ENCODE measurements at places on chromosomes 6 and 20. TPM values are rescaled to one million over a fixed set of nuclear protein-coding genes. Genes with fewer than 3 reads are reported as not detected.

DNA sequence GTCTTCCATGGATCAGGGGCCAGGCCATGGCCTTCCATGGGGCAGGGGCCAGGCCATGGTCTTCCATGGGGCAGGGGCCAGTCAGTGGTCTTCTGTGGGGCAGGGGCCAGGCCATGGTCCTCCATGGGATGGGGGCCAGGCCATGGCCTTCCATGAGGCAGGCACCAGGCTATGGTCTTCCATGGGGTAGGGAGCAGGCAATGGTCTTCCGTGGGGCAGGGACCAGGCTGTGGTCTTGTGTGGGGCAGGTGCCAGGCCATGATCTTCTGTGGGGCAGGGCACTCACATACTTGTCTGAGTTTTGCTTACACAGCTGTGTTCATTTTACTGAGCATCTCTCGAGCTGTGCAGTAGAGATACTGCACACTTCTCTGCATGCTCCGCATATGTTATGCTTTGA is 57.3 kb upstream of the THBS2 start:
- H3K4me1 ChIP-seq = no peaks in the 10 kb centered on the region
- H3K36me3 ChIP-seq = no peaks in the 10 kb centered on the region
- no peak for DNase-seq
- H3K27ac ChIP-seq = no peak overlapping the region

GRCh38 chr6:159826968-159827647 is 27.0 kb downstream of the PNLDC1 start:
- no peaks in the 10 kb centered on the region for H3K36me3 ChIP-seq
- H3K27ac ChIP-seq = no peak overlapping the region
- no peaks in the 10 kb centered on the region for H3K4me1 ChIP-seq

DNA sequence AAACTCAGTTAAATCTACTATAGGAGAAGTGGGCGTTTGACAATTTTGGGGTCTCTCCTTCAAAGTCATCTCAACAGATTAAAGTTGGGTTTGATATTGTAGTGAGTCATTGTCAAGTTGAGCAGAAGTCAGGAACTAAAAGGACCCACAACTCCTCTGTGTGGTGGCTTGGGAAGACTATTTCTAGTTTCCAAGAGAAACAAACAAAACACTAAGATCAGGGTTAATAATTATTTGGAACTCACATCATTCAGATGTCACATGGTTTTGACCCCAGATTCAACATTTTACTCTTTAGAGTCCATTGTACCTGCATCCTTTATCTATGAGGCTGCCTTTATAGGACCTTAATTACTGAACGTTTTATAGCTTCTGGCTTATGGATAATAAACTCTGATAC is 45.3 kb upstream of the TINAG start:
- no peaks in the 10 kb centered on the region for H3K36me3 ChIP-seq
- H3K27ac ChIP-seq = no peak overlapping the region
- no peak overlapping the region for H3K4me3 ChIP-seq
- H3K27me3 ChIP-seq = no peaks in the 10 kb centered on the region

SPTLC3 gene
- 5.2 TPM for total RNA-seq

- H3K4me1 ChIP-seq = no peaks in the 10 kb centered on the region
- no peaks in the 10 kb centered on the region for H3K27me3 ChIP-seq
- no peak for DNase-seq
- H3K36me3 ChIP-seq = no peaks in the 10 kb centered on the region
- no peak overlapping the region for H3K27ac ChIP-seq
Observed at GRCh38 chr6:130946076-130946475, 117.0 kb downstream of the EPB41L2 start.

SCGN gene
- total RNA-seq = 2.6 TPM

DNA sequence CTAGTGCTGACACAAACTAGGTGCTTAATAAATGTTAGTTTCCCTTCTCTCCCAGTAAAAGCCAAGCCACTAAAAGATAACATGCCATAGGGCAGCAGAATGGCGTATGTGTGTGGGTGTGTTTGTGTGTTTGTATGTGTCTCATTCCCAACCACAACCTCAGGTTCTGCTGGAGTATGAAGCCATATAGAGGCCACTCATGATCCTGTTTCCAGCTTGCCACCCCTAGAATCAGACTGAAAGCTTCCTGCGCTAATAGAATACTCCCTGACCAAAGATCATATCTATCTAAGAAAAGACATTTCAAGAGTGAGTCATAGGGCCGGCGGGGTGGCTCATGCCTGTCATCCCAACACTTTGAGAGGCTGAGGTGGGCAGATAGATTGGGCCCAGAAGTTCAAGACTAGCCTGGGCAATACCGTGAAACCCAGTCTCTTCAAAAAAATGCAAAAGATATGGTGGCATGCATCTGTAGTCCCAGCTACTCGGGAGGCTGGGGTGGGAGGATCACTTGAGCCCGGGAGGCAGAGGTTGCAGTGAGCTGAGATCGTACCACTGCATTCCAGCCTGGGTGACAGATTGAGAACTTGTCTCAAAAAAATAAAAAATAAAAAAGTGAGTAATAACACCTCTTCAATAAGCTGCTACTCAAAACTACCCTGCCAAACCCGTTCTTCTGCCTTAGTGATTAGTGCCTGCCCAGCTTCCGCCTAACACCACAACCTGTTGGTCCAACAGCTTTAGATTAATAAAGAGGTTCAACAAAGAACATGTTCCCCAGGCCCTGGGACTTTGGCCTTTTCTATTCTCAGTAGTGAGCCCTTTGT is 11.8 kb upstream of the SNRPC start:
- no peak overlapping the region for H3K27ac ChIP-seq
- H3K4me3 ChIP-seq = no peak overlapping the region
- H3K27me3 ChIP-seq = no peaks in the 10 kb centered on the region
- no peaks in the 10 kb centered on the region for H3K4me1 ChIP-seq
- no peaks in the 10 kb centered on the region for H3K36me3 ChIP-seq

- H3K27me3 ChIP-seq = no peaks in the 10 kb centered on the region
- no peak for DNase-seq
Observed at GRCh38 chr20:57403216-57403615, 12.0 kb downstream of the RBM38 start.

KCNS1 gene
- 0.09 TPM for total RNA-seq

BLOC1S5 gene
- total RNA-seq = 13.0 TPM

SLC22A16 gene
- total RNA-seq = 2.7 TPM

DNA sequence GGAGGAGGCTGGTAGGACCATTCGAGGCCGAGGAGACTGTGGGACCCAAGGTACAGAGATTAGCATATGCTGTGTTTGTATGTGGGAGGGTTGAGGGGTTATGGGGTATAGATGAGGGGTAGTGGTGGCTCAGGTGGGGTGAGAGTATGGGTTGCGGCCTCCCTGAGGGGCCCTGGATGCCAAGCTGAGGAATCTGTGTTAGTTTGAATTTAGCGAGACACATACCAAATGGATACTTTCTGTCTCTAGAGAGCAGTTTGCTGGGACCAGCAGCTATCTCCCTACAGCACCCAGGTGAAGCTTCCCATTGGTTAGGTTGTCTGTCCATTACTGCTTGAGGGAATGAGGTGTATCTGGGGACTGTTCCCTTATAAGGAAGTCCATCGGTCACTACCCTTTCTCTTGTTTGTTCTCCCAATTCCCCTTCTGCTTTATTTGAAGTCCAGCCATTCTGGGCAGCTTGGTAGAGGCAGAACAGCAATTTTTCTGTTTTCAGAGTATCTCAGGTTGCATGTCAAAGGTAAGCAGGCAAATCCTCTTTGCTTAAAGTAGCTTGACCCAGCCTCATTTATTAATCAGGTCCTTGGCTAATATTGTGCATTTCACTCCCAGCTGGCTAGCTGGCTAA is 15.2 kb downstream of the CHMP4B start:
- H3K36me3 ChIP-seq = no peaks in the 10 kb centered on the region
- peak overlapping the region; percentile 86 for H3K27ac ChIP-seq
- H3K4me1 ChIP-seq = peaks cover 28% of the 10 kb centered on the region
- H3K4me3 ChIP-seq = no peak overlapping the region
- no peaks in the 10 kb centered on the region for H3K27me3 ChIP-seq
- DNase-seq = peak; percentile 62

DNA sequence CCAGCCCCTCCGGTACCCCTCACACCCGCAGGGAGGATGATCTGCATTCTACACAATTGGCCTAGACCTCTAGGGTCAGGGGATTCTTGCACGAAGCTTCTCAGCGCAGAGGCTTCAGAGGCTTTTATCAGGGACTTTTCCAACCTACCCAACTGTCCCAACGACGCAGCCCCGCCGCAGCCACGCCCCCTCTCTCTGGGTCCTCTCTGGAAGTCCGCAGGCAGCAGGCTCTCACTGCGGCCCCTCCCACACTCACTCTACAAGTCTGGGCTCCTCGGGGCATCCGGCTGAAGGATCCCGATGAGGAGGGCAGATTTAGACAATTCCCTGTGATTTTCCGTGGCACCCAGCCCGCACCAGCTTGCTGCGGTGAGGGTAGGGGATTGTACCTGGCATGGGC is 227.7 kb upstream of the RNF24 start:
- DNase-seq = no peak
- H3K36me3 ChIP-seq = no peaks in the 10 kb centered on the region
- no peak overlapping the region for H3K4me3 ChIP-seq
- H3K27me3 ChIP-seq = peaks cover 3% of the 10 kb centered on the region

DNA sequence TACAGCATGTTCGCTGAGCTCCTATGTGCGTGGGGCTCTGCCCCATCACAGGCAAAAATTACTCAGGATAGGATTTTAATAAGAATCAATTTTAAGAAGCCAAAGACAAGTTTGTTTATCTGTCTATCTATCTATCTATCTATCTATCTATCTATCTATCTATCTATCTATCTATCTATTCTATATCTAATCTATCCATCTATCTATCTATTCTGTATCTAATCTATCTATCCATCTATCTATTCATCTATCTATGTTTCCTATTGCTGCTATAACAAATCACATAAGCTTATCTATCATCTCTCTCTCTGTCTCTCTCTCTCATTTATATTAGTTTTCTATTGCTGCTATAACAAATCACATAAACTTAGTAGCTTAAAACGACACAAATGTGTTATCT is 1.7 kb downstream of the ARHGAP40 start:
- no peaks in the 10 kb centered on the region for H3K27me3 ChIP-seq
- no peak overlapping the region for H3K27ac ChIP-seq
- H3K4me1 ChIP-seq = no peaks in the 10 kb centered on the region
- no peak for DNase-seq
- no peaks in the 10 kb centered on the region for H3K36me3 ChIP-seq

DEF6 gene
- total RNA-seq = 33.4 TPM

- no peaks in the 10 kb centered on the region for H3K36me3 ChIP-seq
- no peak overlapping the region for H3K27ac ChIP-seq
- H3K4me3 ChIP-seq = no peak overlapping the region
- H3K4me1 ChIP-seq = no peaks in the 10 kb centered on the region
Observed at GRCh38 chr20:50911716-50912115, 19.5 kb downstream of the ADNP start.

GRCh38 chr20:56978475-56978874 is 288.0 kb downstream of the BMP7 start:
- H3K36me3 ChIP-seq = no peaks in the 10 kb centered on the region
- H3K27ac ChIP-seq = no peak overlapping the region
- DNase-seq = no peak
- peaks cover 2% of the 10 kb centered on the region for H3K27me3 ChIP-seq
- H3K4me3 ChIP-seq = no peak overlapping the region
- H3K4me1 ChIP-seq = no peaks in the 10 kb centered on the region

TFAP2D gene
- total RNA-seq = not detected

DNA sequence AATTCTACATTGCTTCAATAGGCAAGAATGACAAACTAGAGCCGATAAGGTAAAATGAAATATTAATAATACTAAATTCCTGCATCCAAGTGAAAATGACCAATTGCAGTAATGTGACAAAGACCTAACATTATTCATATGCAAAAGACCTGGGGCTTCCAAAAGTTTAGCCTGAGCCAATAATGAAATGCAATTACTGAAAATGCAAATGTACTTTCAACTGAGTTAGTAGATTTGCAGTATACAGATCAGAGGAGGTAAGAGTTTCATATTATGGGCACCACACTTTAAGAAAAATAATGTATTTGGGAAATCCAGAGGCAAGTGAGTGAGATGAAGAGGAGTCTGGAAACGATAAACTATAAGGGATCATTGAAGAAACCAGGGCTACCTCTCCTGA is 193.7 kb upstream of the GMDS start:
- H3K27ac ChIP-seq = no peak overlapping the region
- DNase-seq = no peak
- H3K36me3 ChIP-seq = no peaks in the 10 kb centered on the region
- no peaks in the 10 kb centered on the region for H3K27me3 ChIP-seq

DNA sequence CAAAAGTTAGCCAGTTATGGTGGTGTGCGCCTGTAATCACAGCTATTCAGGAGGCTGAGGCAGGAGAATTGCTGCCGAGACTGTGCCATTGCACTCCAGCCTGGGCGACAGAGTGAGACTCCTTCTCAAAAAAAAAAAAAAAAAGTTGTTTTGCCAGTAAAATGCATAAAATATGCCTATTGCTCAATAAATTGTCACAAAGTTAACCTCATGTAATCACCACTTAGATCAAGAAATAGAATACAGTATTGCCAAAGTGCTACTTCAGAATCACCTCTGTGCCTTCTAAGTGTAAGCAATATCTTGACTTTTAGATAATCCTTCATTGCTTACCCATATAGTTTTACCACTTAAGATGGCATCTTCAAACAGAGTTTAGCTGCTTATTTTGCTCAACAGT is 80.7 kb downstream of the TRMT11 start:
- DNase-seq = no peak
- no peak overlapping the region for H3K27ac ChIP-seq
- H3K27me3 ChIP-seq = no peaks in the 10 kb centered on the region
- no peaks in the 10 kb centered on the region for H3K4me1 ChIP-seq
- H3K36me3 ChIP-seq = no peaks in the 10 kb centered on the region

- no peak overlapping the region for H3K27ac ChIP-seq
- H3K4me3 ChIP-seq = no peak overlapping the region
- DNase-seq = no peak
- H3K4me1 ChIP-seq = no peaks in the 10 kb centered on the region
- H3K27me3 ChIP-seq = no peaks in the 10 kb centered on the region
Observed at GRCh38 chr20:33162753-33163152, 5.2 kb upstream of the BPIFA2 start.

All from prostate gland (tissue), 2 donors.